Activated naive CD4-positive, alpha-beta T cell treated with anti-CD3 and anti-CD28 coated beads, Interleukin-2, amount 50 U/mL, for 72 hours (primary cell): ENCODE measurements at places on chromosomes 7 and 10. TPM values are rescaled to one million over a fixed set of nuclear protein-coding genes. Genes with fewer than 3 reads are reported as not detected.

Gene CLEC2L
- not detected for total RNA-seq

- DNase-seq: no peak
Measured at GRCh38 chr7:143884241-143884968, 17.6 kb downstream of the TCAF1 start.

GRCh38 chr7:3670898-3671297, 369.8 kb downstream of the SDK1 start:
- no peak for DNase-seq

DNA sequence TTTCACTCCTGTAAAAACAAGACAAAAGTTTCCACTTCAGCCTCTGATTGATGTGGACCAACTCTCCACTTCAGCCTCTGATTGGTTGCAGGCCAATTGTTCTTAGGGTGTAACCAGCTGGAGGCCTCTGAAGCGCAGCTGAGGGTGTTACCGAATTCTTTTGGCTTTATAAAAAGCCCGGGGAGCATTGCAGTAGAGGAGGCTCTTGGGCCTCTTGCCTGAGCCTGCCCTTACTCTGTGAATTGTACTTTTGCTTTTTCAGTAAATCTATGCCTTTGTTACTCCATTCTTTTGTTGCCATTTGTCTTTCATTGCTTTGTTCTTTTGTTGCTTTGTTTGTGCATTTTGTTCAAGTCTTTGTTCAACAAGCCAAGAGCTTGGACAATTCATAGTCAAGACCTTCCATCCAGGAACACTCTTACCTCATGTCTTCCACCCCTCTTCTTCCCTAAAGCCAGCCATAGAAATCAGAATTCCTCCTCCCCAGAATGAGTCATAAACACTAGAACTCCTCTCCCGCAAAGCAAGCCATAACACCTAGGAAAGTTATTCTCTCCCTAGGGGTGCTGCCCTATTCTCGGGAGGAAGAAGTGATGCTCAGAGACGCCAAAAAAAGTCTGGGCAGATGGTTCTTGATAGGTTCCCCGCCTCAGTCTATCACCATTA, 53.5 kb upstream of the ARMC3 start:
- no peak for DNase-seq

DNA sequence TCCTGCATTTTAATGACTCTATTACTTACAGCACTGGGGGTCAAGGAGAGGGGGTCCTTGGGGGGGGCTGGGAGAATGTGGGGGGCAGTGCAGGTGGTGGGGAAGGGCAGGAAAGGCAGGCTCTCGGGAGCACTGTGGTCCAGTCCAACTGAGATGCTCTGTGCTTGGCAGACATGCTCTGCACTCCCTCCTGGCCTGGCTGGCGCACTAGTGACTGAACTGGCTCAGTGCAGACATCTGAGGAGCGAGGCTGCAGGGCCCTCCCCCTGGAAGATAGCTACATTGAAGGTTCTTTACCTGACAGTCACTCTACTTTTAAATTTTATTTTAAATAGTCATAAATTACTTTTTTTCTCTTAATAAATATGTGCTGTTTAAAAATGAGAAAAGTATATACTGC, 105.7 kb downstream of the NEURL1 start:
- no peak for DNase-seq

DNA sequence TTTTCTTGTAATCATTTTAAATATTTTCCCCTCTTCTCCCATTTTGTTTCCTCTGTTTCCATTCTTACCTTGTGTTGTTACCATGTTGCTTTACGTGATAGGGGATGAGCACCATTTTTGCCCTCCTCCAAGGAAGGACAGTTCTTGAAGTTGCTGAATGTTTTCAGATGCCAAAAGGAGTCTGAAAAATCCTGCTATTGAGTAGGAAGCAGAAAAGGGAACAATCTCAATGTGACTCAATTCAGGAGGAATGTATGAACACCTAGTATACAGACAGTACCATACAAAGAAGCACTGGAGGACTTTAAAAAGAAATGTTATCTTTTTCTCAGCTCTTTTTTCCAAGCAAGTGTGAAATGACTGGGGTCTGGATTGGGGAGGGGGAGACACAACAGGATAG, 5.1 kb upstream of the NAMPT start:
- no peak for DNase-seq

- DNase-seq: no peak
Measured at GRCh38 chr7:157661611-157661975, 324.8 kb downstream of the DNAJB6 start.

Gene PNLIPRP2
- total RNA-seq: not detected

GRCh38 chr7:87876869-87877234, 559 bp downstream of the DBF4 start:
- peak; percentile 62 for DNase-seq

GRCh38 chr7:158487631-158488151, 99.9 kb downstream of the PTPRN2 start:
- no peak for DNase-seq

Gene SNX10
- total RNA-seq: 44.6 TPM

GRCh38 chr10:60290558-60290957, 99.1 kb downstream of the ANK3 start:
- no peak for DNase-seq

GRCh38 chr10:110413903-110414547, 83.7 kb upstream of the DUSP5 start:
- no peak for DNase-seq

DNA sequence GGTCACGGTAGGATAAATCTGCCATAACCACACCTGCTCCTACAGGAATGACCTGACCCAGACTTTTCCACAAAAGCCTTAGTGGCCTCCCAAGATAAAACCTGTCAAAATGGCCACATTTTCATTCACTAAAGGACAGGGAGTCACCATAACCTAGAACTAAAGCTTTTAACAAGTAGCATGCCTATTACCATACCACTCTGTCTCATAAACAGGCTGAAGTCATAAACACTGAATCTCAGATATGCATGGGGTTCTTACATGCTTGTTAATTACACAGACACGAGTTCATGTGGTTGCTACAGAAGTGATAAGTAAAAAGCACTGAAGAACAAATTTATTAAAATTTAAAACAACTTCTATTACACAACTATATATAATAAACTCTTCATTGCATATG, 56.0 kb downstream of the HIPK2 start:
- no peak for DNase-seq

GRCh38 chr10:113232928-113233511, 283.0 kb downstream of the TCF7L2 start:
- no peak for DNase-seq

GRCh38 chr7:86930554-86931307, 128.7 kb downstream of the ELAPOR2 start:
- DNase-seq: no peak

DNA sequence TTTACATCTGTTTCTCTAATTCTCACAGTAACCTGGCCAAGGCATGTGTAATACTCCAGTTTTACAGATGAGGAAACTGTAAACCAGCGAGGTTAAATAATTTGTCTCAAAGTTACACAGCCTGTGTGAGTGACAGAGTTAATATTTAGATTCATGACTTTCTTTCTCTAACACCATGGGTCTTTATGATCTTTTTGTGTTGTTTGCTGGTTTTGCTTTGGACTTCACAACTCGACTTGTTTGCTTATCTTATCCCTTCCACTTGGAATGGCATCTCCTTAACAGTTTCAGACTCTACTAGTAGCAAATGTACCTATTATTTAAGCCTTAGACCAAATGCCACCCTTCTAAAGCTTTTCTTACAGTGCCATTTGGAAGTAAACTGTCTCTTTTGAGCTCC, 34.4 kb downstream of the MXI1 start:
- no peak for DNase-seq

Gene HABP2
- not detected for total RNA-seq

DNA sequence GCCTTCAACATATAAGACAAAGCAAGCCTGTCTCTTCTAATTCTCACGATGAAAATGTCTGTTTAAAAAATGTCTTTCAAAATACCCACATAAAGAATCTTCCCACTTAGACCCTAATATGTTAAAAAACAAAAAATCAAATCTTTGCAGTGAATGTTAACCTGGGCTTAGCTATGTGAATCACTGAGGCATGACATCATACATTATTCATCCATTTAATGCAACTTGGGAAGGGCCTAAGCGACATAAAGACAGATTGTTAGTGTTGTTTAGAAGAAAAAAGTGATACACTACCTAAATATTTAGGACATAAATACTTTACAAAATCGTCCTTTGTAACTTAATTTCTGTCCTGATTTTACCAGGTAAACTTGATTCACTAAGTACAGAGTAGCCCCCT, 648.5 kb upstream of the NRP1 start:
- DNase-seq: no peak

- no peak for DNase-seq
Measured at GRCh38 chr7:33933611-33934281, 28.4 kb downstream of the BMPER start.

GRCh38 chr10:68506411-68506810, 20.9 kb downstream of the SLC25A16 start:
- DNase-seq: no peak

DNA sequence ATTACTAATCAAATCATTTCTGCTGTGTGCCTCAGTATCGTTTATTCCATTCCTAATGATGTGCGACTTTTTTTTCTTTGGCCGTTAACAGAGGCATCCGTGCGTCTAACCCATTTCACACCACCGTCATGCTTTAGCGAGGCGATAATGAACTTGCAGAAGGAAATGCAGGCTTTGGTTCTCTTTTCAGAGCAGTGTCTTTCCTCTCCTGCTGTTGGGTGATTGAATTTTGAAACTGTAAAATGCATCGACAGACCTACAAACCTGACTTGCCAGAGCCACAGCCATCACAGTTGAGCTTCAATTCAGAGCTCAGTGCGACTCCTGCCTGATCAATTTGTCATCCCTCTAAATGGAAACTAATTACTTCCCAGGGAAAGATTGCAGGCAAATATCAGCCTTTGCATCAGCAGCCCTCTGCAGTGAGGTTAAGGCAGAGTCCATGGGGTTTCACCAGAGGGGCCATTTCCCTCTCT, 486.0 kb upstream of the GALNT17 start:
- DNase-seq: no peak

DNA sequence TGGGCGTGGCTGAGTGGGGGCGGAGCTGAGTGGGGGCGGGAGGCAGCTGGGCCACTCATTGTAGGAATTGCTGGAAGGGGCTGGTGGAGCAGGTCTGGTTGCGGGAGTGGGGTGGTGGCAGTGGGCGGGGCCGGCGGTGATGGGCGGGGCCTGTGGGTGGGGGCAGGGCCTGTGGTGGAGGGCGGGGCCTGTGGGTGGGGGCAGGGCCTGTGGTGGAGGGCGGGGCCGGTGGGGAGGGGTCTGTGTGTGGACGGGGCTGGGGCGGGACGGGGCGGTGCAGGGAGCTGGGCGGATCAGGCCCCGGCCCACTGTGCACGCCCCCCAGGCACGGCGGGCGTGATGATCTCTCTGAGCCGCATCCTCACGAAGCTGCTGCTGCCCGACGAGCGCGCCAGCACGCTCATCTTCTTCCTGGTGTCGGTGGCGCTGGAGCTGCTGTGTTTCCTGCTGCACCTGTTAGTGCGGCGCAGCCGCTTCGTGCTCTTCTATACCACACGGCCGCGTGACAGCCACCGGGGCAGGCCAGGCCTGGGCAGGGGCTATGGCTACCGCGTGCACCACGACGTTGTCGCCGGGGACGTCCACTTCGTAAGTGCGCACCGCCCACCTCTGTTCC, 14.0 kb downstream of the SLC29A4 start:
- DNase-seq: no peak

Gene ALOX5
- total RNA-seq: 1.7 TPM

DNA sequence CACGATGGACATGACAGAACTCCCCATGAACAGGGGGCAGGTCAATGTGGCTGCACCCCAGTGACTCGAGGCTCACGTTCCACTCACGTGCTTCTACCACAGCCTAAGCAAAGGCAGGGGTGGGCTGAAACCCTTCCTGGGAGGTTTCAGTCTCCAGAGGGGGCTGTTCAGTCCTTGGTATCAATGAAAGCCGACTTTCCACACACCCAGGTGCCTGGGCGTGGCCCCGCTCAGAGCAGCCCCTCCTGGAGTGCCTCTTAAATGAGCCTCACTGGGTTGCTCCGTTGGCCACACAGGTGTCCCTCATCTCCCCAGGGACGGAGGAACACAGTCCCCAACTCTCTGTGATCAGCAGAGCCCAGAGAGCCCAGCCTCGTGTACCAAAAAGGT, 90.5 kb upstream of the PDGFA start:
- no peak for DNase-seq

Gene FOXP2
- total RNA-seq: not detected

DNA sequence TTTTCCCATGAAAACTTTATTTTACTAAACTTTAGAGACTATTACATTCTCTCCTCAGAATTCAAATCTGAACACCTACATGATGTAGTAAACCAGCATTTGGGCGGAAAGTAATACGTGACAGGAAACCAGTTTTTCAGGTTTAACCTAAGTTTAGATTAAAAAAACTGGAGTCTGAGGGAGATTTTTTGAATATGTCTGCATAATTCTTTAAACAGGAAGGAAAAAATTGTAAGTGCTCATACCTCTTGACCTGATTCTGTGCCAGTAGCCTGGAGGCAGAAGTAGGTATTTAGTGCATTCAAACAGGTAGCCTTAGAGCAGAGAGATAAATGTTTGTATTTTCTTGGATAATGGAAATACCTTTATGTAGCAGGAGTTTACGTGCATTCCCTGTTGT, 224.3 kb downstream of the MDFIC start:
- DNase-seq: no peak

Gene PTPN20
- 2.1 TPM for total RNA-seq

Gene SFTPD
- total RNA-seq: not detected

Gene CC2D2B
- total RNA-seq: not detected

GRCh38 chr10:85874208-85874607, 492.4 kb downstream of the GRID1 start:
- DNase-seq: no peak

DNA sequence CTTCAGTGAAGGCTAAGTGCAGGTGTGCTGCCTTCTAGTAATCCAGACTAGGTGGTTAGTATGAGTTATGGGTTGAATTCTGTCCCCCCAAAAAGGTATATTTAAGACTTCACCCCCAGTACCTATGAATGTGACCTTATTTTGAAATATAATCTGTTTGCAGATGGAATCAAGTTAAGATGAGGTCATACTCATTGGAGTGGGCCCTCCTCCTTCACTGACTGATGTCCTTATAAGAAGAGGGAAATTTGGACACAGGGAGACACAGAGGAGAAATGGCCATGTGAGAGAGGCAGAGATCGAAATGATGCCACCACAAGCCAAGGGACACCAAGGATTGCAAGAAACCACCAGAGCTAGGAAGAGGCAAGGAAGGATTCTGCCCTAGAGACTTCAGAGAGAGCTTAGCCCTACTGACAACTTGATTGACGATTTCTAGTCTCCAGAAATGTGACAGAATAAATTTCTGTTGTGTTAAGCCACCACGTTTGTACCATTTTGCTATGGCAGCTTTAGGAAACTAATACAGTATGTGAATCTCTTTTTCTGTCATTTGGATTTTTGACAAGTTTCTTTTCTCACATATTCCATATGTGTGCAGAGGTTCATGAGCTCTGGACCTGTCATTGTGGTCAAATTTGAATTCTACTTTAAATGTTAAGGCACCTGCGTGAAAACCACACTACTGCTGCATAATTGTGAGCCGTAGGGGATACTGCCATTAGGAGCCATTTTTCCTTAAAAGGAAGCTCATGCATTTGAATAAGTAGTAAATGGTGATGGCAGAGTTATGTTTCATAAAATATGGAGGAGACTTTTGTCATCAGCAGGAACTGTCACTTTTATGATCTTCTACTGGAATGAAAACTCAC, 2.6 kb upstream of the RPA3 start:
- no peak for DNase-seq

Gene TUBAL3
- not detected for total RNA-seq
